ENCODE measurements at places on chromosomes 4 and X.

- DNase-seq: no peak
Observed at GRCh38 chr4:83894831-83895230, 358.9 kb downstream of the GPAT3 start.

- DNase-seq: no peak
Observed at GRCh38 chrX:40530509-40530908, 50.3 kb upstream of the ATP6AP2 start.

- no peak for DNase-seq
Observed at GRCh38 chrX:11241720-11242119, 51.5 kb upstream of the AMELX start.

GRCh38 chr4:57044996-57045395 lies 65.2 kb downstream of the IGFBP7 start:
- no peak for DNase-seq

- DNase-seq: peak; percentile 65
Observed at GRCh38 chrX:49029876-49030275, 13.3 kb downstream of the TFE3 start.

- no peak for DNase-seq
Observed at GRCh38 chr4:2445130-2445529, 23.8 kb upstream of the RNF4 start.

DNA sequence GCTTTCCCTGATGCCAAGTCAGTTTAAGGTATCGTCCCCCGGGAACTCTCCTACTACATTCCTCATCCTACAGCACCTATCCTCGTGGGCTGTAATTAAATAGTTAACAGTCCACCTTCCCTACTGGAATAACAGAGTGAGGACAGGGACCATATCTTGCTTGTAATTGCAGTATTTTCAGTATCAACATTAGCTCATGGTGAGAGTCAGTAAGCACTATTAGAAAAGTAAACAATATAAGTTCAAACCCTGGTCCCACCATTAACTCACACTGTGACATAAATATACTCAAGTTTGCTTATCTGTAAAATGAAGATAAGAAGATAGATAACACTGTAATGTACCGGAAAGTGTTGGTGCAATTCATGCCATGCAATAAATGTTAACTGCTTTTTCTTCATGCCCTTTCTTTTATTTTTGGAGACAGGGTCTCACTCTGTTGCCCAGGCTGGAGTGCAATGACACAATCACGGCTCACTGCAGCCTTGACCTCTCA lies 61.3 kb downstream of the SH3RF1 start:
- no peak for DNase-seq

- no peak for DNase-seq
Observed at GRCh38 chrX:15864629-15865028, 10.0 kb upstream of the AP1S2 start.

GRCh38 chr4:94746746-94747145 lies 11.0 kb upstream of the BMPR1B start:
- no peak for DNase-seq

DNA sequence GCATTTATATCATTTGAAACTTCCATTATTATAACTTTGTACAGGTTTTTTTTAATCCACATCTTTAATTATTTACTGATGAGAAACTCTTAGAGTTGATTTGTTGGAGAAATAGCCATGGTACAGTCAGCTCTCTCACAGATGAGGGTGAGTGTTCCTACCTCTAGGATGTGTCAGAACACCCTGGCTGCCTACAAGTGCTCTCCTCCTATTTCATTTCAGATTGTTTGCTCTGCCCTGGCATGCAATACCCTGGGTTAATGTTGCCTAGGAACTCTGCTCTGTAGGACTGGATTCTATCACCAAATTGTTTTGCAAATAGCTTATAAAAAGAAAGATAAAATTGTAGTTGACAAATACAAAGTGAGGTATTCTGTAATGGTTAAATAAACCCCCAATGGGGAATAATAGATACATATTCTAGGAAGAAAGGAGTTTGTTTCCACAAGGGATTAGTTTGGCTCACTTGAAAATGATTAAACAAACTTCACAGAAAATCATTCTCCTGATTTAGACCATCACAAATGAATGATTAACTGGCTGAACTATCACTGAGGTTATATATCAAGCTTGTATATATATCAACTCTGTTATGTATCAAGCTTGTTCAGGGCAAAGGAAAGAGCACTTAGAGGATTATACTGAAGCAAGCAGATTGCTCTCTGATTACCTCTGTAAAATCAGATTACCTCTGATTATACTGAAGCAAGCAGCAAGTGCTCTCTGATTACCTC lies 150.0 kb downstream of the PDE5A start:
- DNase-seq: no peak

GRCh38 chrX:69551421-69552009 lies 47.4 kb downstream of the NALF2 start:
- DNase-seq: no peak

GRCh38 chrX:13932416-13932815 lies 97.3 kb downstream of the GEMIN8 start:
- DNase-seq: no peak

GRCh38 chr4:79689740-79690139 lies 281.7 kb upstream of the GK2 start:
- no peak for DNase-seq

GRCh38 chr4:2487632-2488031 lies 18.7 kb downstream of the RNF4 start:
- no peak for DNase-seq

- DNase-seq: no peak
Observed at GRCh38 chr4:39700554-39700953, 2.6 kb downstream of the UBE2K start.

Data from keratinocyte (primary cell).